ENCODE measurements at places on chromosomes 3 and 15.
A peak's percentile ranks its signal among the peaks of the same experiment; 100 is the strongest.

DNA sequence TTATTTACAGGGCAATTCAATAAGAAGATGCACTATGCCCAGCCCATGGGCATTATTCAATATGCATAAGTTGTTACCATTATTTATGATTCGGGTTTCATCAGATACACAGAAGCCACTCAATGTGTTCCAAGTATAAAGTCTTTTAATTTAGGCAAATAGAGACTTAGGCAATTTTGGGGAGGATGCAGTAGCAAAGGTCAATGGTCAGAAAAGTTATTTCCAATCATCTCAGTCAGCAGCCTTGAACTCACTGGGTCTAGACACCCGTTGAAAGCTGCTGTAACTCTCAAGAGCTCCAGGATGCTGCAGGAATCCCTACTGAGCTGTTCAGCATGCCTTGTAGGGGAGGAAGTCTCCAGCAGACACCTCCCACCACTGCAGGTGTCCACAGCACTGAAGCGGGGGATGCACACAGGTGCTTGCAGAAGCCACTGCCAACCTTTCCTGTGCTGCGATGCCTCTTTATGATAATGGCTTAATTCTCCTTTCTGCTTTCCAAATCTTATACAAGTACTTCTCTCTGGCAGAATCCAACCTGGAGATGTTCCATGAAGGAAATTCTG lies 155.0 kb upstream of the SUCLG2 start:
- no peak for DNase-seq

DNA sequence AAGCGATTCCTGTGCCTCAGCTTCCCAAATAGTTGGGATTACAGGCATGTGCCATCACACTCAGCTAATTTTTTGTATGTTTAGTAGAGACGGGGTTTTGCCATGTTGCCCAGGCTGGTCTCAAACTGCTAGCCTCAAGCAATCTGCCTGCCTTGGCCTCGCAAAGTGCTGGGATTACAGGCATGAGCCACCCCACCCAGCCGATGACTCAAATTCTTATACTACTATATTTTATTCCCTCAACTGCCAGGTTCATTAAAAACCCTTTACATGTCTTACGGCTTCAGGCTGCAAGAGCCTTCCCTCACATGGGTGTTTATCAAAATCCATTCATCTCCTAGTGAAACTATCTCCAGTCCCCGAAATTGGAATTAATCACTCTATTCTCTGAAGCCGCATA lies 63.4 kb downstream of the CBLB start:
- no peak for DNase-seq

- DNase-seq: no peak
Measured at GRCh38 chr3:123335007-123335670, 113.8 kb downstream of the ADCY5 start.

DNA sequence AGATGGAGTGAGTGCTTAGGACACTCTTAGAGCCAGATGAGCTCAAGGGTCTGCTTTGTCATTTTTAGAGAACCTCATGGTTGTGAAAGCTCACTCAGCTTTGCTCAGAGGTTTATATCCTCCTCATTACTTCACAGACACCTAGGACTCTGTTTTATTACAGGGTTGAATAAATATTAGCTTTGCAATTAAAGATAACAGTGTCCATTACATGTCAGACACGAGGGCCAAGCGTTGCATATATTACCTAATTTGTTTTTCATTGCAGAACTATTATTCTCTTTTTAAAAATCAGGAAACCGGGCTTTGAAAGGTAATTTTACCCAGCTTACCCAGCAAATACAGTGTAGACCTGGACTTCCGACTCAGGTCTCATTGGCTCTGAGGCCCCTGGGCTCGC lies 16.1 kb downstream of the MAP6D1 start:
- no peak for DNase-seq

DNA sequence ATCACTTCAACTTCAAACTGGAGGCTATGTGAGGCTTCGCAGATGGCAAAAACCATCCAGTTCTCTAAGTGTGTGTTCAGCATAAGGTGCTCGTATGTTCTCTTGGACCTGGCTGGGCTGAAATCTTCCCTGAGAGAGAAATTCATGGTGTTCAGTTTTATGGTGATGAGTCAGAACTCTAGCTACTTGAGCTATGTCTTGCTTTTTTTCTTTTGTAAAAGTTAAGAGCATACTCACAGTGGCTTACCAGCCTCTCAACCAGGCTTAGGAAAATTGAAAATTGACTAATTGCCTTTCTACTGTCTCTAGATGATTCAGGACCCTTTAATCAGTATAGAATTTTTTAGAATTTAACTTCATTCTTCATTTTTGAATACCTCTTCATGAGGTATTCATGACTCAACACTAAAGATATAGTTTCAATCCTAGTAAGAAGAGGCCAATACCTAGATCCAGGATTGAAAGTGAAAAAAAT lies 617.5 kb downstream of the TBL1XR1 start:
- no peak for DNase-seq

DNA sequence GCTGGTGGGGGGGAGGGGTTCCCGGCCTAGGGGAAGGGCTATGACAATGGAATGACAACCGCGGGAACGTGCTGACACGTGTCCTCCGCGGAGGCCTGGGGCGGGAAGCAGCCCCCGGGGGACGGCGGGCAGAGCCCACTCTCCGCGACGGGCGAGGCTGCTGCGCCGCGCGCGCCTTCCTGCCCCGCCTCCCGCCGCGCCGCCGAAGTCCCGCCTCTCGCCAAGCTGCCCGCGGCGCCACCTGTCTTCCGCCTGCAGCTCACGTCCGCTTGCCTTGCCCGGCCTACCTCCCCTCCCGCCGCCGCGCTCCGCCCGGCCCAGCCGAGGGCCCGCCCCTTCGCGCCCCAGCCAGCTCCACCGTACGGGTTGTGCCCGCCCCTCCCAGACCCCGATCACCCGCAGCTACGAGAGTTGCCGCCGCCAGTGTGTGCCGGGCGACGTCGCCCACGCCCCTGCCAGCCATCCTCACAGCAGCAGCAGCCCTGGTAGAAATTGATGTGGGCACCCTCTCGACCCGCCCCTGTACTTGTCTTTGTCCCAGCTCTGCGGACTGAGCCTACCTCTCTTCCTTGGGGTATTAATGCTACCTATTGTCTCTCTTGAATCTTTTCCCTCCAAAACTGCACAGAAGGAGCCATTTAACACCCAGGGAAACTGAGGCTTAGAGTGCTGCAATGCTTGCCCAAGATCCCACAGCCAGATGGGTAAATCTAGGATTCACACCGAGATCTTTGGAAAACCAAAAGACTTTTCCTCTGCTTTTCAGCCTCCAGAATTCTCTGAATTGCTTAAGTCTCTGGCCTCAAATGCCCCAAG lies at the start of gene PARP16:
PARP16 (minus strand) TSS at position 180 of the 816 bp plus-strand sequence. CDS start 457 bp downstream, outside the sequence.
- DNase-seq: peak; percentile 89

- DNase-seq: no peak
Measured at GRCh38 chr3:7585052-7585451, 724.1 kb downstream of the GRM7 start.

DNA sequence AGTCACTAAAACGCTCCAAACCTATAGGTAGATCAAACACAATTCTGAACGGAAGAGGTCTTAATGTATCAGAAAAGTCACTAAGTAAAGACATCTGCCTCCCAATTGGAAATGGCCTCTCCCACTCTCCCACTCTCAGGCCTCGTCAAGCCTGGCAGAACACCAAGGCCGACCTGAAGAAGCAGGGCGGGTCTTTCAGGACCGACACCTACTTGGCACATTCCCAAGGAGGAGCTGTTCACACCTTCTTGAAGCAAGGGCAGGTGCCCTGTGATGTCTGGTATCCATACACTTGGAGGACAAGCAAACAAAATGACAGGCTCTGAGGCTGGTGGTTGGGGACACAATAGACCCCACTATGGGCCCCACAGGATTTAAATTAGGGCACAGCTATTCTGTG lies 30.0 kb downstream of the XXYLT1 start:
- DNase-seq: no peak

DNA sequence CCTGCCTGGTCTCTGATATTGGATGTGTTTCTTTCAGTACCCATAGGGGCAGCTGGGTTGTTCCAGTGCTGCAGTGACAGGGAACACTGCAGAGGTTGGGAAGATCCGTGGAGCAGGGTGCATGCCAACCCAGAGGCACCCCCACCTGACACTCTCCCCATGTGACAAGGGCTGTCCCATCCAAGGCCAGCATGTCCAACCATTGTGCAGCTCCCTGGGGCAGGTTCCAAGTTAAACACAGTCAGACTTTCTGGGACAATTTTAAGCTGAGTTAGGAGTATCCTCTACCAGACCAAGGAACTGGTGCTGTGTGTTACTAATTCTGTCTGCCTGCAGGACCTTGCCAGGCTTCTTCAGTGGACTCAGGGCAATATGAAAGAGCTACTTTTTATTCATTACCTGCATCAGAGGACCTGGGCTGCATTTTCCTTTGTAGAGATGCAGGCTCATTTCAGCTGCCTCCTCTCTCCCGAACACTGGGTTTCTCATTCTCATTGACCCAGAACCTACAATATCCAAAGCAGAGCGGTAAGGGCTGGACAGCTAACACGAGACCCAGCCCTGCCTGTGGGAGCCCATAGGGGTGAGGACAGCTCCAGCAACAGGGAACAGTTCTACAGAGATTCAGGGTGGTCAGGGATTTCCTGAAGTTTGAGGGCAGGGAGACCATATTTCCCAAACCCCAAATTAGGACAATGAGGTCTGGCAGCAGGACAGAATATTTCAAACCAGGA lies 72.7 kb downstream of the SPSB4 start:
- DNase-seq: no peak

DNA sequence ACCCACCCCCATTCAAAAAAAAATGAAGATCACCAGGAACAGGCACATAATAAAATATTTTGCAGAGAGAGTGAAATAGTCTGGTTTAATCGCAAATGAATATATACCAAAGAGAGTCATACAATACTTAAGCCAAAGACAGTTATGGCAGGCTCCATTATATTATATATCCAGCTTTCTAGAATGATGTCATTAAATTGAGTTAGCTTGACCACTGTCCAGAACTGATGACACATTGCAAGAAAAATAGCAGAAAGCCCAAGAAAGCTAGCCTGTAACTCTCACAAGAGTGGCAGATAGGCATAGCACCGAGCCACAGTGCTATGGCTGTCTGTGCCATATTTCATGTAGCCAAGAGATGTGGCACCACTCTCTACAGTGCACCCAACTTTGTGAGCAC lies 231.9 kb upstream of the SEMA6D start:
- DNase-seq: no peak

GRCh38 chr3:162165346-162165745 lies 668.7 kb downstream of the OTOL1 start:
- DNase-seq: no peak

- no peak for DNase-seq
Measured at GRCh38 chr3:69413551-69414207, 27.8 kb upstream of the FRMD4B start.

GRCh38 chr3:138118612-138119422 lies 3.4 kb upstream of the DZIP1L start:
- DNase-seq: peak; percentile 38
